ENCODE measurements at places on chromosomes 2 and 18.
A peak's percentile ranks its signal among the peaks of the same experiment; 100 is the strongest.

DNA sequence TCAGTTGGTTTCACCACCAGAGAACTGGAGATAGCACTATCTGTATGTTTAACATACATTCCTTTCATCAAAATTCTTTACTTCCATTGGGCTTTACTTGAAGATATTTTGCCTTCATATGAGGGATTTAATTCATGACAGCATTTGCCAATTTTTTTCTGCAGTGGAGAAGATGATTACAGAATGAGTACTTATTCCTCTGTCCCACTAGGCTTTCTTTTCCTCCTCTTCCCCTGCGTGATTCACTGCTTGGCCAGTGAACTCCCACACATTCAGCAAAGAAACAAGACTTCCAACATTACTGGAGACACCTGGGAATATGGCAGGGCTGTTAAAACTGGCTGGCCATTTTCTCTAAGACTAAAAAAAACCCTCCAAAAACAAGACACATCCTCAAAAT lies 425.8 kb upstream of the KCNH7 start:
- DNase-seq: no peak

DNA sequence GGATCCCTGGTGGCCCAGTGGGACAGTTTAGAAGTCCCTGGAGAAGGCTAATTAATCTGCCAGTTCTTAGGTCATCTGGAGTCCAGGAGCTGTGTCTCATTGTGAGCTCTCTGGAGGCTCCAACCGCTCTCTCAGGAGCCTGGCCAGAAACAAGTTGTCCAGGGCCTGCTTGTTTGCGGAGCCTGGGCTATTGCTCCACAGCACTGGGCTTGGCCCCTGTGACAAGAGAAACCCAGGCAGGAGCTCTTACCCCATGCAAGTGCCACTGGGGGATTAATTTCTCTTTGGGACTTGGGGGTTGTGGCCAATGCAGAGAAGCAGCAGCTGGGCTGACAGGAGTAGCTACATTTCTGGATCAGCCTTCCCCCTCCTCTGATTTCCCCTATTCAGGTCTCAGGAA lies 24.5 kb upstream of the TNP1 start:
- DNase-seq: no peak

DNA sequence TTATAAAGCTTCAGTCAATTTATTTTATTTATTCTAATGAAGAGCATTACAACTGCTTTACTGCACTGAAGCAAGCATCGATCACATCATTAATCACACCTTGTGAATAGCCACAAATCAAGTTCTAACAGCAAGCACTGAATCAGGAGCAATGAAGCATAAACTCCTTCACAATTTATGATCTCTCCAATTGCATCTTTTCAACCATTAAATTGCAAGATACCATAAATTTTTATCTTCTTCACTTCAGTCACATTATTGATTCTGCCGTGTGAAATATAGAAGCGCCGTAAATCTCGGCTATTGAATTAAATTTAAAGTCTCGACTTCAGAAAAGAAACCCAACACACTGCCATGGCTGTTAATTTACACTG lies 298.7 kb downstream of the CDCA7 start:
- DNase-seq: no peak

- DNase-seq: peak; percentile 74
These were observed 335 bp downstream of the ERFE start for GRCh38 chr2:238159071-238159539.

DNA sequence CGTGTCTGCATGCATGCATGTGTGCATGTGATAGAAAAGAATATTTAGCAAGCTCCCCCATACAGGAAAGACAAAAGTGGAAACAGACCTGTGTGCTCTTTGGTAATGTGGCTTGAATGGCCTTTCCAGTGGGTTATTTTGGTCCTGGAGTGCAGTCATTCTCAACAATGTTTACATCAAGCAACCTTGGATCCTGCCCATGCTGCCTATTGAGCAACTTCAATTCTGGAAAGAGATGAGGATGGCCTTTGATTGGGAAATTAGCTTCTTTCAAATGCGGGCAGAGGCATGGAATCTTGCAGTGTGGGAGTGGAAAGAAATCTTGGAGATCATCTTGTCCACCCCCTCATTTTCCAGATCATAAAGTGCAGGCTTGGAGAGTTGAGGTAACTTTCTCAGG lies 87.2 kb upstream of the SMAD2 start:
- no peak for DNase-seq

DNA sequence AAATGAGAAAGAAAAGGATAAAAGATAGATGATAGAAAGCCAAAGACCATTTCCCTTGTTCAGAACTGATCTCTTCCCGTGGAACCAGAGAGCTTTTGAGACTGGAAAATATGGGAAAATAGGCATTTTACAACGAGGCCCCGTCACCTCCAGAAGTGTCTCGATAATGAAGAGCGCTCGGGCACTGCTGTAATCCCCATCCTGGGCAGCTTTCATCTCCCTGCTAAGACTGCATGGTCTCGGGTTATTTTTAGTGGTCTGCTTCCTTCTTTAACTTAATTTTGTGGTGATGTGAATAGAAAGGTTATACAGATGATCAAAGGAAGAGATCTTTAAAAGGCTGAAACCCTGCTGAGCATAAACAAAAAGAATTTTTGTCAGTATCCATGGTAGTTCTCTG lies 176.6 kb downstream of the METTL4 start:
- DNase-seq: no peak

DNA sequence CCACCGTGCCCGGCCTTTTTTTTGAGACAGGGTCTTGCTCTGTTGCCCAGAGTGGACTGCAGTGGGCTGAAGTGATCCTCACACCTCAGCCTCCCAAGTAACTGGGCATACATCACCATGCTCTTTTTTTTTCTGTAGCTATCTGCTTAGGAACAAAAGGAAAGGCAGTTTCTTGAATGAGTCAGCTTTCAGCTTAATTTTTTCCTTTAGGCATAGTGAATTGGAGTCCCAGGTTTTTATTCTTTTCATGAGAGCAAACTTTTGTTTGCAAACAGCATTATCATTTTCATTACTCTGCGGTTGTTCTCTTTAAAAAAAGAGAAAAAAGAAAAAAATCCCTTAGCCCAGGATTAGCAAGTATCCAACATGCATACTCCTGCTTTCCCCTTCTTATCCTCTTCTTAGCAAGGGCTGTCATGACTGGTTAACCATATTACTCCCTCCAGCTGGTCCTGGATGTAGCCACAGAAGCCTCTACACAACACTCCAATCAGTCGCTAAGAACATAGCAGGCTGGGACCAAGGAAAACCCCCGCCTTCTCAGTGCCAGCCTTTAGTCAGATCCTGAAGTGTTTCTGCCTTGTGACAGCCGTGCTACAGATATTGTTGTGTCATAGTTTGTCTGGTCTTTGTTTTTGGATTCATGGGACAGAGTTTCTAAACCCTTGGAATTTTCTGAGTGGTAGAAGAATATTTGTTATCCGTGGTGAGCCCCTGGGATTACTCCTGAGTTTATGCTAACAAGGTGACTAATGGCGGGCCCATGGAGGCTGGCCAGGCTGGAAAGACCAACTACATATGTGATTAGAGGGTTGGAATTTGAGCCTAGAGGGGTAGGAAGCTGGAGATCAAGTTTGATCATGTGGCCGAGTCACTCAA lies 23.3 kb upstream of the ST3GAL5 start:
- DNase-seq: no peak

DNA sequence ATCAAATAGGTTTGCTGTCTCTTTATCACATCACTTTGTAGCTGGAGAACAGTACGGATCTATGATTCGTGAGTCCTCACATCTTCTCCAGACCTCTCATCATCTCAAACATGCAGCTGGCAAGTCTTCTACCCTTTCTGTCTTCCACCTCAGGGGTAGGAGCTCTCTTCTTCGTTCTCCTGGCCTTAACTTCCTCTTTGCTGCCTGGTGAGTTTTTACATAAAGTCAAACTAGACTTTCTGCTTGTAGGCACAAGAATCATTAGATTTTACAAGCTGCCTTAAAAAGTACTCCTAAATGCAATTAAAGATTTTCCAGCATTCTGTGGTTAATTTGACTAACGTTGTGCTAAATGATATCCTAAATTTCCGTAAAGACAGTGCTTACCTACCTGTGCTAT lies 43.7 kb upstream of the TANK start:
- DNase-seq: no peak

- no peak for DNase-seq
These were observed 26.5 kb upstream of the ERICH2 start for GRCh38 chr2:170743530-170744239.

GRCh38 chr2:36356298-36356989 lies 866 bp downstream of the CRIM1 start:
- peak; percentile 36 for DNase-seq
